ENCODE measurements at places on chromosomes 6 and 20.
A peak's percentile ranks its signal among the peaks of the same experiment; 100 is the strongest.

GRCh38 chr6:159461998-159462397, 231.0 kb downstream of the SOD2 start:
- no peak for DNase-seq

DNA sequence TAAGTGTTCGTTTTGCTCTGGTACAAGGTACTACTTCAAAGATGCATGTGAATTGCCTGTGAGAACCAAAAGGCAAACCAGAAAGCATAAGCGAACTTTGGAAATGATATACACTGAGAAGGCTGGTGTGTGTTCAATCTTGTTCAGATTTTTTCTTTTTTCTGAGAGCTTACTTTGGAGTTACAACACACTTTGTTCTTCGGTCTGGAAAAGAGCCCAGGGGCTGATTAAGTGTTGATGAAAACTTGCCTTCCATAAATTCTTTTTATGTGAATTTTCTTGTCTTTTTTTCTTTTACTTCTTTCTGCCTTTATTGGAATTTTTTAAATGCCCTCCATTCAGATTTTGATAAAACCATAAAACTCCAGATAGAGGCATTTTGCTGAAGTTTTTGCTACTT, 395.1 kb upstream of the SASH1 start:
- DNase-seq, result no peak

DNA sequence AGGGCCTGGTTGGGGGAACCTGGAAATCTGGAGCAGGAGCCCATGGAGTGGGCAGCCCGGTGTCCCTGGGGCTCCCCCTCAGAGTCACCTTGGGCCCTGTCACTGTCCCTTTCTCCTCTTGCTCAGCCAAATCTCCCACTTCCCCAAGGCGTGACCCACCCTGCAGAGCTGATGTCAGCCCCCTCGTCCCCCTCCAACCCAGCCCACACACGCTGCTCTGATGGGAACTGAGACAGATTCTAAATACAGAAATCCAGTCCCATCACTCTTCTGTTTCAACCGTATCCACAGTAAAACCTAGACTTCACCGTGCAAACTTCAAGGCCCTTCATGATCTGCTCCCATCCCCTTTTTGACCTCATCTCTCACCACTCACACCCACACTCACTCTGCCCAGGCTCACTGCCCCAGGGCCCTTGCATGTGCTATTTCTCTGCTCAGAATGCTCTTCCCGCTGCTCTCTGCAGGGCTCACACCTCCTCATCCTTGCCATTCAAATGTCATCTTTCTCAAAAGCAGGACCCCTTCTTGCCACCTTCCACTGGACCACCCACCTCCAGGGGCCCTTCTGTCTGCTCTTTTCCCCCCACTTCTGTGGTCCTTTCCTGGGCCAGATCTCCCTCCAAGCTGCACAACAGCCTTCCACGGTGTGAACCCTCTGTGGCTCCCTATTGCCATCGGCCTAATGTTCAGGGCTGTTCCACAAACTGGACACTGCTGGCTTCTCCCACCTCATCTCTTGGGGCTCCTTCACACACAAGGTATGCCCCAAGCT, 16.6 kb downstream of the TGM2 start:
- DNase-seq, result no peak

- DNase-seq, result no peak
Measured at GRCh38 chr6:111652156-111652555, 46.5 kb upstream of the TRAF3IP2 start.

GRCh38 chr20:4491643-4492042, 230.1 kb upstream of the PRND start:
- DNase-seq, result no peak

GRCh38 chr6:39830444-39830843, 38.3 kb downstream of the DAAM2 start:
- DNase-seq, result no peak

DNA sequence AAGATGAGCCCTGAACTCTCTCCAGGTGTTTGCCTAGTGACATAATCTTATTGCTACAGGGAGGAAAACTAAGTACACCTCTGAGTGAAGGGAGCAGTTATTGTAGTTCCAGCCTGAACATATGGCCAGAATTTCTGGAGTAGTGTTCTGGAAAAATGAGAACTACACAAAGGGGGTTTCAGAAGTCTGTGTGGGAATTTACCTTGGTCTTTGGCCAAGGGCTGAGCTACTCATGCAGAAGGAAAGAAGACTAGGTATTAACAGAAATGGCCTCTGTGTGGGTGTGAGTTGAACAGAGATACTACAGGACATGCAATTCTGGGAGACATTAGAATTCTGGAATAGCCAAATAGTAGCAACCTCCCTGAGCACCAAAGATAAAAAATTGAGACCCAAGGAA, 1009.7 kb upstream of the GJE1 start:
- DNase-seq, result no peak

DNA sequence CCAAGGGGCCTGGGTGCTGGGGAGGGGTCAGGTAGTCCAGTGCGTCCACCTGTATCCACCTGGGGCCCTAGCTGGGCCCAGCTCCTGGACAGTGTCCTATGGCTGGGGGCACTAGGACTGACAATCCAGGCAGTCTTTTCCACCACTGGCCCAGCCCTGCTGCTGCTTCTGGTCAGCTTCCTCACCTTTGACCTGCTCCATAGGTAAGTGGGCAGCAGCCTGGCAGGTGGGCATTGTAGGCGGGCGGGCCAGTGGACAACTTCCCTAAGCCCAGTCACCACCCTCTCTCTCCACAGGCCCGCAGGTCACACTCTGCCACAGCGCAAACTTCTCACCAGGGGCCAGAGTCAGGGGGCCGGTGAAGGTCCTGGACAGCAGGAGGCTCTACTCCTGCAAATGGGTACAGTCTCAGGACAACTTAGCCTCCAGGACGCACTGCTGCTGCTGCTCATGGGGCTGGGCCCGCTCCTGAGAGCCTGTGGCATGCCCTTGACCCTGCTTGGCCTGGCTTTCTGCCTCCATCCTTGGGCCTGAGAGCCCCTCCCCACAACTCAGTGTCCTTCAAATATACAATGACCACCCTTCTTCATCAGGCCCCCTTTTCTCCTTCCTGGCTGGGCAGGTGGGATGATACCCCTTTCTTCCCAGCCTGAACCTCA, 584 bp downstream of the C20orf141 start:
- DNase-seq, result peak; percentile 8

GRCh38 chr20:19760371-19760721, 2.3 kb downstream of the RIN2 start:
- DNase-seq, result no peak

DNA sequence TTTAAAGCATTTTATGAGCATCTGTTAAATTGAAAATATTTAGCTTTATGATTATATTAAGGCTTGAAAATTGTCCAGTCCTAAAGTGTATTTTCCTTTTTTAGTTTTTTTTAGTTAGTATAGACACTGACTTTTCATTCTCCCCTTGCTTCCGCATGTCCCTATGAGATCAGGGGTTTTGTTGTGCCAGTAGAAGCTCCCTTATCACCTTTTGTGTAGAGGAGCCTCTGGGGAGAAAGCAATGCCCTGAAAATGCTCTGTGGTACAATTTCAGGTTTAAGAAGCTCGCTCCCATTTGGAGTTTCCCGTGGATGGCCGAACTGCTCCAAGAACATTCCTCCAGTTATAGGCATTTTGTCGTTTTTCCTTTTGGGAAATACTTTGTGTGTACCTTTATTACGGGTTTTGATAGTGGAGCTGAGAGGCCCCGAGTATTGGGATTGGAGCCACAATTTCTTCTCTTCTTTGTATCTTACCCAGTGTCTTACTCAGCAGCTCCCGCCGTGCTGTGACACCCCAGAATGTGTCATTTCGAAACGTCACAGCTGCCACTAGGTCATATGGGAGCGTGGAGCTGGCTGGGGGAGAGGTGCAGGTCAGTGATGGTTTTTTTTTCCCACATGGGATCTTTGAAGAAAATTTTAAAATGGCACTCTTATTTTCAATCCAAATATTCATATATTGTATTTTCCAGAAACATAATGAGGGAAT, 49.9 kb downstream of the RPRD1B start:
- no peak for DNase-seq

GRCh38 chr6:138507977-138508675, 8.8 kb upstream of the NHSL1 start:
- no peak for DNase-seq

DNA sequence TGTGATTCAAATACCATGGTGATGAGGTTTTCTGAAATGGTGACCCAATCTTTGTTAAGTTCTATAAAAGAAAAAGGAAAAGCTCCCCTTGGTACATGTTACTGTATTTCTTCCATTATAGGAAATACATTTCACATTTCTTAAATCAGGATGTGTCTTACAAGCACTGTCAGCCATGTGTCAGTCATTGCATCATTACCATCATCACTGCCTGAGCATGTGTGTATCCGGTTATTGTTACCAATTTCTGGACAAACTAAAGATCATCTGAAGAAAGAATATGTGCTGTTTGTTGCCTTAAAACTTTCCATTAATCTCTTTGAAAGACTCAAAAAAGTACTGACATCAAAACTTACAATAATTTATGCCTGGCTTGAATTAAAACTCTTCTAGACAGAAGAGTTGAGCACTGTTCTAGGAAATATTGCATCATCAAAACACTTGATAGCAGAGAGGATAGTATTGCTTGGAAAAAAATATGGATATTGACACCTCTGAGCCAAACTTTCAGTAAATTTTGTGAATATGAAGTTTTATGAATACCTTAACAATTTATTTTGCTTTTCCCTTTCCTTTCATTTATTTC, 7.1 kb upstream of the TSPYL1 start:
- no peak for DNase-seq

DNA sequence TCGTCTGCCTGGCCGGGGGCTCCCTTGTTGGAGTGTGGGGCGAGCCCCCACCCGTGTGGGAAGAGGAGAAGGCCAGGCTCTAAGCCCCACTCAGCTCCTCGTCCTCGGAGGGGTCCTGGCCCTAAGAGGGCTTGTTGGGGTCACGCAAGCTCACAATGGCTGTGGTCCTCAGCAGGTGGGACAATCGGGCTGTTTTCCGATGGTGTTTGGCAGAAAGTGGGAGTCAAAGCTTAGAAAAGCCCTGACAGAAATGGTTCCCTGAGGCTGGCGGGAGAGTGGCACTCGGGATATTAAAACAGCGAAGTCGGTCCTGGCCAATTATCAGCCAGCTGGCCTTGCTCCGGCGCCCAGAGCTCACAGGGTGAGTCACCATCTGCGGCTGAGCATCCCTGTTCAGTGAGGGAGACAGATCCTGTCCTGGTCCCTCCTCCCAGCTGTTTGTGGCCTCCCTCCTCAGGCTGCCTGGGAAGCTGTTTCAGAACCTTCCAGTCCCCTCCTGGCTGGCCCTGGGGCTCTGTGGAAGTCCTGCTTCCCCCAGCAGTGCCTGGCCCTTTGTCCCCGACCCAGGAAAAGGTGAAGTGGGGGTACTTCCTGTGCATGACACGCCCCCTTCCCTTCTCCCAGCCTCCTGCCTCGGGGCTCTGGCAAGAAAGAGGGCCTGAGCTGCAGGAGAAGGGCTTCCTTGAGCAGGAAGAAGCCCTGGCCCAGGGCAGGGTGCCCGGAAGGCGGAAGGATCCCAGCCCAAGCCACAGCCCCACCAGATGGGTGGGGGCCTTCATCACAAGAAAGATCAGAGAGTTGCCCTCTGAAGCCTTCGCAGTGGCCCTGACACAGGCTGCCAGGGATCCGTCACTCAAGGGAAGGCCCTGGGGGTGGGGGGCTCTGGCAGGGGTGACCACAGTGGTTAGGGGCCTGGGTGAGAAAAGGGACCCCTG, 53.6 kb upstream of the BHLHE23 start:
- DNase-seq, result peak; percentile 80

DNA sequence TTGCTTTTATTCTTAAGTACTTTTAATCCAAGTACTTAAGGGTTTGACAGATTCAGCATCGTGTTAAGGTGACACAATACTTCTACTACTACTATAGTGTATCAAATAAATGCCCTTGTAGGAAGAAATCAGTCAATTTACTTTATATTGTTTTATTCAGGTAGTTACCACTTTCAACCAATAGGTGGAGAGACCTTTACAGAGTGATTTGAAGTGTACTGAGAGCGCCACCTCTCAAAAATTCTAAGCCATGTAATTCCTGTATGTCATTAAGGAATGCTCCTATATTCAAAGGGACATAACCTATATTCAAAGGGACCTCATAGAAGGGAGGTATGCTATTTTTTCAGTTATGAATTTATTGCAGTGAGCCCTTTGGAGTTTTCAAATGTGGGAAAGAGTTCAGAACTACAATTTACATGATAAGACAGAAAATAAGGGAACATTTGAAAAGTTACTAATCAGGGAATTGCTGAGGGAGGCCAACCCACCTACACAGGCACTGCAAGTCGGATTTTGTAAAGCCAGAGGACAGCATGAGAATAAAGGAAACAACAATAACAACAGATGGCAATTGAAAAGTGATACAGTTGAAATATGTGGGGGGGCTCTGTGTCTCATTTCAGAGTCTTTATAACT, 955.6 kb downstream of the TBC1D32 start:
- peak; percentile 4 for DNase-seq

- no peak for DNase-seq
Measured at GRCh38 chr6:139846538-139847456, 472.3 kb upstream of the CITED2 start.

GRCh38 chr6:44672086-44672485, 284.6 kb downstream of the CDC5L start:
- no peak for DNase-seq

DNA sequence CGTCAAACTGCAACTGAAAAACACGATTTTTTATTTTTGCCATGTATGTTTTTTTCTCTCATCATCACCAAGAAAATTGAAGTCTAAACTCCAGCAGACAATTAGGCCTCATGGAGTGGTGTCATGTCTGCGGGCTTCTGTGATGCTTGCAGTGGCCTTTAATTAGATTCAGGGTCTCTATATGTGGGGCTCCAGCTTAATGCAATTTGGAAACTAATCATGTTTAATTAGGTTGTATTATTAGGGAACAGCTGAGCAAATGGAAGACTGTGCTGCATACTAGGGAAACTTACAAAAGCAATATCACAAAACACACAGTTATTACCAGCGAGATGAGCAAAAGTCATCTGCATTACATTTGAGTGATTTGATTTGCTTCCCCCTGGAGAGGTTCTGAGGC, 132.9 kb upstream of the PMEPA1 start:
- no peak for DNase-seq

DNA sequence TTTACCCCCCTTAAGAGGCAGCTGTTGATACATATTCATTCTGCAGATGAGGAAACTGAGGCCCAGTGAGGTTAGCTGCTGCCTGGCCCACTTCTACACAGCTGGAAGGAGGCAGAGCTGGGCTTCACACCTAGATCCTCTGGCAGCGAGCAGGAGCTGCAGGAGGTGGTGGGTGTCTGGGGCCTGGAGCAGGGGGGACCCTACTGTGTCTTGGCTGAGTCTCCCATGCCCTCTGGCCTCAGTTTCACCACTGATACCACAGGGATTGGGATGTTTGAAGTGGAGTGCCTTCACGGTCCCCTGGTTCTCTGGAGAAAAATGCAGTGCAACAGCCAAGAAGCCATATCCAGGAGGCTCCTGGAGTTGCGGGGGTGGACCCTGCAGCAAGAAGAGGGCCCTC, 8.2 kb upstream of the BPIFA2 start:
- DNase-seq, result no peak

GRCh38 chr6:53258774-53259155, 90.0 kb downstream of the ELOVL5 start:
- DNase-seq, result no peak
